ENCODE measurements at places on chromosomes 16 and 17.

DNA sequence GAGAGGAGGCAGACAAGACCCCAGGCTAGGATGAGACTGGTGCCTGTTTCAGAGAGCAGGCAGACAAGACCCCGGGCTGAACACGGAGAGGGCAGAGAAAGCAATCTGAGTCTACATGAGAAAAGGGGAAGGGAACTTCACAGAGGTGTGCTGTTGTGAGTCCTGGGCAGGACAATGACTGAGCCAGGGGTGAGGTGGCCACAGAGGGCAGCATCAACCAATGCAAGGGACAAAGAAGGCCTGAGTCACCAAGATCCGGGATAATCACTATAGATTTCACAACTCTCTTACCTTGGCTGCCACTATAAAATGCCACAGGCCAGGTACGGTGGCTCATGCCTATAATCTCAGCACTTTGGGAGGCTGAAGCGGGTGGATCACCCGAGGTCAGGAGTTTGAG is 89.0 kb downstream of the SLC39A11 start:
- no peak for DNase-seq

DNA sequence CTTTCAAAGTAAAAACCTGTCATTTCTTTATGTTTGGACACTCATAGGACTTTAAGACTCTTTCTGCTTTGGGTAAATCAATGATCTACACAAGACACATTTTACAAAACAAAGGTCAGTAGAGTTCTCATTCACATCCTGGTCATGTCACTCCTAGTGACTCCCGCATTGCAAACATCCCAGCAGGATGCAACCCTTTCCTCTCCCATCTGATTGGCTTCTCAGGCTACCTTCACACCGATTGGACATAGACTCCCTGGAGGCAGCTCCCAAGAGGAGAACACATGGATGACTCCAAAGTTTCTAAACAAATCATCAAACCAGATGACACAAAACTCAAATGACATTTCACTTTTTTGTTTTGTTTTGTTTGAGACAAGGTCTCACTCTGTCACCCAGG is 43.8 kb upstream of the ACSM2B start:
- DNase-seq = no peak

DNA sequence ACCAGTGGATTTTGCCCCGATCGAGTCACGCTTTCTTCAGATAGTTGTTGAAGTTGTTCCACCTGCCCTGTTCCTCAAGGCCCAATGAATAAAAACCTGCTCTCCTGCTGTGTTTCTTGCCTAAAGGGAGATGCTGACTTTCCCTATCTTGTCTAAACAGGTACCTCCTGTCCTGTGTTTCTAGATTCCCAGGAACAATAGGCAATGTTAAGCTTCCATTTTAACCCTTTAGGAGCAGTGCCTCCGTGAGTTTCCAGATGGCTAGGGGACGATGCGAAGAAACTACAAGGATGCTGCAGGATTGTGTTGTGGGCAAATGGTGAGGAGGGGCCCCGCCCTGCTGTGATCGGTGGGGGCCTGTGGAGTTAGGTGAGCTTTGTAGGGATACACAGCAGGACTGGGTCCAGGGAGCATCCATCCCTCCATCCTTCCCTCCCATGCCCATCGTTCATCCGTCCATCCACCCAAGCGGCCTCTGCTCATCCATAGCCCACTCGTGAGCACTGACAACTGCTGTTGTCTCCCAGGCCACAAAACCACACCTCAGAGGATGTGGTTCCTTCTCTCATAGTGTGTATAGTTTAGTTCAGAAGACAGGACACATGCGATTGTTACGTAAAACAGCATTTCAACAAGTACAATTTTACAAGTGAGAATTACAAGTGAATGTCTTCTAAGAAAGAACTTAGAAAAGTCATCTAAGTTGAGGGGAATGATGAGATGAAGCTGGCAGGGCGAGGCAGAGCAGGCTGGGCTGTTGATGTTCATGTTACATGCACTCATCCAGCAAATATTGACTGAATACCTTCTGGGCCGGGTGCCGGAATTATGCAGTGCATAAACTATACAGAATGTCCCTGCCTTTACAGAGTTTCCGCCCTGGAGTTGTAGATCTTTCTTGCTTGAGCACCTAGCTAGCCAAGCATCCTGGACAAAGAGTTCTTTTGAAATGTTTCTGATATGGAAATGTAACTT is 5.2 kb downstream of the ARSG start:
- DNase-seq = no peak

- no peak for DNase-seq
Measured at GRCh38 chr16:50735629-50736122, 6.2 kb upstream of the CYLD start.

- DNase-seq = no peak
Measured at GRCh38 chr17:35016369-35016768, 36.1 kb downstream of the LIG3 start.

GRCh38 chr17:2049333-2050299 is 5.3 kb upstream of the HIC1 start:
- peak; percentile 67 for DNase-seq

DNA sequence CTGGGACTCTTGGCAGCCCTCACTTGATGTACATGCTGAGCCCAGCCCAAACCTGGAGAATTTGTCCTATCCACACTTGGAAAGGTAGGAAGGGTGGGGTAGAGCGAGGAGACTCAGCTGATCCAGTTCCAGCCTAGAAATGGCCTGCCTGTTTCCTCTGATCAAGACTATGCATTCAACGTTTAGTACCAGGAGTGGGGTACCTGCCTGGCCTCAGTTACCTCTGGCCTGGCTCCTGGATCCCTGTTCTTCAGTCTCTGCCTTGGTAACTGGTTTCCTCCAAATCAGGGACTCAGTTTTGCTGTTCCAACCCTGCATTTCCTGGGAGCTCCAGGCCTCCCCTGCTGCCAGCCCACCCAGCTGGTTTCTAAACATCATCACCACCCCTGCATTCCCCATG is 233.5 kb downstream of the GSG1L start:
- DNase-seq = no peak

DNA sequence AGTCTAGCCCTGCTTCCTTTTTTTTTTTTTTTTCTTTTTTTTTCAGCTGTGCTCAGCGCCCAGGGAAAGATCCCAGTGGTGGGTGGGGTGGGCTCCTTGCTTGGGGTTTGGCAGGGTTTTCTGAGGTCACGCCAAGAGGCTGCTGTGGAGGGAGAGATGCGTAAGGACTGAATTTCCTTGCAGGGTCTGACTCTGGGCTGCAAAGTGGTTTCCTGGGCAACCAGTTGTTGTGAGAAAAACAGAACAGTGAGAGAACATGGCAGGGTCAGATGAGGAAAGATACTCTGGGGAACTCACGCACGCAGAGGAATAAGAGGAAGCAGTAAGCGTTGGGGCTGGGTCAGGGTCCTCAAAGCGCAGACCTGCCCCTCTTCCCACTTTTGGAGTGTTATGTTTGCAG is 119.5 kb downstream of the IRF8 start:
- no peak for DNase-seq

GRCh38 chr17:17141860-17142552 is 64.1 kb downstream of the PLD6 start:
- no peak for DNase-seq

DNA sequence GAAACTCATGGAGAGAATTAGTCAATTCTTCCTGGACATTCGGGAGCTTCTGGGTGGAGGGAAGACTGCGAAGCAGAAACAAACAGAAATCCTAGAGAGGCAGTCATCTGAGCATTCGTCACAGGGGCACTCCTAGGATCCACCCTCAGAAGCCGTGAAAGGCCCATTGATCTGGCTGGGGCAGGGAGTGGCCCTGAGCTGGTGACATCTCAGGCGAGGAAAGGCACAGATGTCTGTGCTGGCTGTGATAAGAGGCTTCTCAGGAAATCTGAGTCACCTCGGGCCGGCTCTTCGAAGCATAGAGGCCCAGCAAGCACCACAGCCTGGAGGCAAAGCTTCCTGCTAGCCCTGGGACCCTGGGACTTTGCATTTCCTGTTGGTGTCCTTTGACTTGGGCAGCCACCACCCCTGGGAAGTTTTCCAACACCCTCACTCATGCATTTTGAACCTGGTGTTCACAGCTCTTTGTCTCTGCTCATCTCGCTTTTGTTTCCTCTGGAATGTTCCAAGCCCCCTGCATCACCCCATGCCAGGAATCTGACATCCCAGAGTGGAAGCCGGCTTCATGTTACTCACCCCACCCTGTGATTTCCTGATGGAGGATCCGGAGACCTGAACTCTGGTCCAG is 23.3 kb upstream of the CDRT4 start:
- DNase-seq = peak; percentile 82

DNA sequence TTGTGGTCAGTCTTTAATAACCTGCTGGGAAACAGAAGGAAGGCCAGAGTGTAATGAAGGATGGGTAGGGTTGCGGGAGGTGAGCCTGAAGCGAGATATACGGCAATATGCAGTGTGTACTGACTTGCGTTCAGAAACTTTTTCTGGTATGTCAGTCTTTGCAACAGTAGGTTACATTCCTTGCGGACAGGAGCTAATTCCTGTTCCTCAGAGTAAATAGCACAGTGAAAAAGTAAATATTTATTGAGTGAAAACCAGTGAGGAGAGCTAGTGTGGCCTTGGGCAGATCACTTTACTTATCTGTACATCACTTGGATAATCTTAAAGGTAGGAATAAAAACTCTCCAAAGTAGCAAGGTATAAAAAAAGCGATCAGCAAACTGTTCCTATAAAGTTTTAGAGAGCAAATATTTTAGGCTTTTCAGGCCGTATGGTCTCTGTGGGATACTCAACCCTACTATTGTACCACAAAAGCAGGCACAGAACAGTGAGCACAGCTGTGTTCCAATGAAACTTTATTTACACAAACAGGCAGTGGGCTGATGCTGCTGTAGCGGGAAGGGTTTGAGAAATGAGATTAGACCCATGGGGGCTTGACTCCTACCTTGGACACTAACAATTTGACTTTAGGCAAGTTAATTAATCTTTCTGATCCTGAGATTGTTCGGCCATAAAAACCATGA is 348.0 kb downstream of the UTP18 start:
- no peak for DNase-seq
